SJSA1 (cell line): ENCODE measurements at places on chromosomes 4 and X. TPM values are rescaled to one million over a fixed set of nuclear protein-coding genes. Genes with fewer than 3 reads are reported as not detected.

Gene CHST7
- 15.3 and 16.1 TPM in 2 replicates for total RNA-seq

Gene UGT2B17
- 0.08 TPM in 1 of 2 replicates, not detected in the other for total RNA-seq

DNA sequence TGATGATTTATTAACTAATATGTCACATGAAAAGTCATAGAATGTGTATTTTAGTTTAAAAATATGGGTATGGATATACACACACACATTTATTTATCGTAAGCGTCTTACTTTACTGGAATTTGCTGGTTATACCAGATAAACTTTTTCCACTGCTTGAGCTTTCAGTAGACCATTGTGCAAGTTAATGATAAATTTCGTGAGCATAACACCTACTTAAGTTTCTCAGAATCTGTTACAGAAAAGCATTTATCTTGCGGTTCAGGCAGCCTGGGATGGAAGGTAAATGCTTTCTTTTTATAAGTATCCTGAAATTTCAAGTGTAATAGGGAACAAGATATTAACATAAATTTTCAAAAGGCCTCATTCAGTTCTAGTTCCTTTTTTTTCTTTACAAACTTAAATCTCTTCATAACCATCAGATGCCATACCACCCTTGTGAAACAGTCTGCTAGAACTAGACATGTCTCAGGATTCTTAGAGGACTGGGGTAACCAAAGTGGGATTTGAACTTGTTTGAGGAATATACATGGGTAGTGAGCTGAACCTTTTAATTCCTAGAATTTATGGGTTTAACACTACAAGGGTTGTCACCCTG, 27.7 kb downstream of the ATP7A start:
- no peak for DNase-seq

- no peak for DNase-seq
Observed at GRCh38 chrX:22652596-22652995, 347.2 kb upstream of the DDX53 start.

DNA sequence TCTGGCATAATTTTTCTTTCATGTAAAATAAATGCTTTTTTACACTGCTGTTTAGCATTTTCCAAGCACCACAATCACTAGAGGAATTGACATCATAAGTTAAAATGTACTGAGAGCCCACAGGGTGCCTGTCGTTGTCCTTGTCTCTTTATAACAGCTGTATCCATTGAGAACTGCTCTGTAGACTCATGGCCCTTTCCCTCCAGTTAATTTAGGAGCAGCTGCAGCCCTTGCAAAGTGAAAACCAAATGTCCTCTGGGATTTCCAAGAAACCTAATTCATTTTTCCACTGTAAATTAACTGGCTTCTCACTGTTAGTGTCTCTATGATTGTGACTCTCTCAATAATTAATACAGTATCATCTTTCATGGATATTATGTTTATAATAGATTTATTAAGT, 185.9 kb downstream of the SLC4A4 start:
- no peak for DNase-seq

DNA sequence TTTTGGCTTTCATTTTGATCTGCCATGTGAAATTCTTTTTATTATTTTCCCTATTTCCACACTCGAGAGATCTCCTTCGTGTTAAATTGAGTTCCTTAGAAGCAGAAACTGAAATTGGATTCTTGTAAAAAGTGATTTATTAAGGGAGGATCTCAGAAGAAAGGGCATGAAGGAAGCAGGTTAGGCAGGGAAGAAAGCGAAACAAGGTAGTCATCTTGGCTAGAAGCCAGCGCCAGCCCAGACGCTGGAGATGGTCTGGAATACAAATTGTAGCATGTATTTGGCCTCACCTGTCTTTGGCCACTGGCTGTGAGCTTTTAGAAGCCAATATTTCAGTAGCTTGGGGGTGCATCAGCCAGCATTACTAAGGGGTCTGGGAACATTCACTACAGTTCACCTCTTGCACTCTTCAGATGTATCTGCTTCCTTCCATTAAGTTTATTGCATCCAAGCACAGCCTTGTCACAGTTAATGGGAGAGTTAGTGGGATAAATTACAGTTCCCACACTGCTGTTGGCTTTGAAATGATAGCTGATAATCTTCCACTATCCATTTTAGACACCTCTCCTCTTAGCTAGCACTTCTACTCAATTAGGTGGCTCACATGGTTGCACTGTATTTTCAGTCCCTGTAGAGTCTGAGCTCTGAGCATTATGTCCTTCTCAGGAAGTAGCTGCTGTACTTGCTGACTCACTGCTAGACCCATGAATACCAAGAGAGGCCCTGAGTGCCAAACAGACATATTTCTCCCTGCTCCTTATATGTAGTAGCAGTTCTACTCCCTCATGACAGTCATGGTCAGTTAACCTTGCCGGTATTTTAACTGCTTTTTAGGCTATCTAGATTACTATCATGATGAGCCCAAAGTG, 14.6 kb downstream of the GRXCR1 start:
- DNase-seq: no peak

- DNase-seq: no peak
Observed at GRCh38 chrX:110123331-110123782, 120.4 kb downstream of the TMEM164 start.
